ENCODE measurements at places on chromosomes 2 and 18. TPM values are rescaled to one million over a fixed set of nuclear protein-coding genes. Genes with fewer than 3 reads are reported as not detected.

CFC1 gene
- not detected for total RNA-seq

IL37 gene
- total RNA-seq = not detected

DNA sequence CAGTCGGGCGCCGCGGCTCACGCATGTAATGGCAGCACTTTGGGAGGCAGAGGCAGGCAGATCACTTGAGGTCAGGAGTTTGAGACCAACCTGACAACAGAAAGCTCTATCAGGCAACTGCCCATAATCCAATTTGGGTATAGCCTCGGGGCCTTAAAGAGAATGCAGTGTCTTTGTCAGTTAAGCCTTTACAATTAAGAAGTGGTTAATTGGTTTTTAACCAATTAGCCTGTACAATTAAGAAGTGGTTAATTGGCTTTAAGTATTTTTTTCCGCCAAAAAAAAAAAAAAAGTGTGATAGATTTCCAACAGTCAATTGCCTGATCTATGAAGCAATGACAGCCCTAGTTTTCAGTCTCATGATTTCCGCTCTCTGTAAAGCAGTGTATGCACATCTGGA is 74.6 kb upstream of the NARS1 start:
- DNase-seq = no peak

DNA sequence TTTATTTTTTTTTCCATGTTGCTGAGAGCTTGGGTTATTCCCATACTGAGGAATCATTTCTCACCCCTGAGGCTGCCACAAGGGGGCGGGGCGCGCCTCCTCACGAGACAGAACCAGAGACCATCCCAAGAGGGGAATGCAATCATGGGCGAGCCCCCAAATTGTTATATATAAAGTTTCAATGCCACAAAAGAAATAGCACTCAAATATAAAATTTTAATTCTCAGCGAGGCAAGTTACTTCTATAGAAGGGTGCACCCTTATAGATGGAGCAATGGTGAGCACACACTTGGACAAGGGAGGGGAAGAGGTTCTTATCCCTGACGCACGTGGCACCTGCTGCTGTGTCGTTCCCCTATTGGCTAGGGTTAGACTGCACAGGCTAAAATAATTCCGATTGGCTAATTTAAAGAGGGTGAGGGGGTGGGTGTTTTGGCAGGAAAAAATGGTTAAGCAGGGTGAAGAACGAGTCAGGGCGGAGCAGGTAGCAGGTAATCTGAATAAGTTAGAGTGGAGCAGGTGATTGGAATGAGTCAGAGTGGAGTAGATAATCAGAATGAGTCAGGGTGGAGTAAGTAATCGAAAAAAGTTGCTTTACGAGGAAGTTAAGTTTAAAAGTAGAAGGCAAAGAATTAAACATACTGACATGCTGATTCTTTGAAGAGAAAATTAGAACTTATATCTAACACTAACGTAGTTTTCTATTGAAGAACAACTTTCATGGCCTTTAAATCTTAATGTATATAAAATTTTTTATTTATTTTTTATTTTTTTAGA is 177.5 kb downstream of the MTCL1 start:
- no peak for DNase-seq

DNA sequence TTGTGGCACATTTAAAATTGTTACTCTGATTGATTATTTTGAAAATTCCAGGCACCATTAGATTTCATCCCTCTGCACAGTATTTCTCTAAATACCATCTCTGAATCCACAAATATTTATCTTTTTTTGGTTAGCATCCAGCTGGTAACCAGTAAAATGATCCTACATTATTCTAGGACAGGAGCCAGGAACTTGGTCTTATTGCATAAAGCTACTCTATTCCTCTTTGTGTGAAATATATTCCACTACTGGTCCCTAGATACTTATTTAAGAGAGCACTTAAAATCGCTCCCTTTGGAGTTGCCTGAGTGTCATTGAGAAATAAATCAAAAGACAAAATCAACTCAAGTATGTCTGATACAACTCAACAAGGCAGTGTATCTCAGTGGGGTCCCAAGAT is 7.4 kb upstream of the MBOAT2 start:
- no peak for DNase-seq

DNA sequence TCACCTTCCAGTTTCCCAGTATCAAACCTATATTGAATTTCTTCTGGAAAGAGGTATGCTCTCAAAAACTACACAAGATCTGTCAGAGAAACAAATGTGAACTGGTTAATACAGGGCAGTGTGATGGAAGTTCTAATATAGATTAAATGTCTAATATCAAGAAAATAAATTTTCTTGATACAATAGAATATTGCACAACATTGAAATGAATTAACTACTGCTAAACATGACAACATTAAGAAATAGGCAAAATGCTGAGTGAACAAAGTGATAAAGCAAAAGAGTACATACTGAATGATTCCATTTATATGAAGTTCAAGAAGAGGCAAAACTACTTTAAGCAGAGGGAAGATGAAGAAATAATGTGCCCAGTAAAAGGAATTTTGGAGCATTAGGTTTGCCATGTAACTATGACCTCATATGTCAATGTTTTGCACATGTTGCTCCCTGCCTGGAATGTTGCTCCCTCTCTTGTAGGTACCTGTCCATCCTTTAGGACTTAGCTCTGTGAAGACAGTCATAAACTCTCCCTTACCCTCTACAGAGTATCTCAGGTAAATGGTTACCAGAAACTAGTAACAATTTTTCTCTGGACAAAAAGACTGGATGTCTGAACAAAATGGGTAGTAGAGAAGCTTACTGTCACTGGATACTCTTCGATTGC is 339.0 kb downstream of the RAD51AP2 start:
- DNase-seq = no peak

- no peak for DNase-seq
These were observed 113.9 kb downstream of the CCDC74A start for GRCh38 chr2:131641414-131642206.

DNA sequence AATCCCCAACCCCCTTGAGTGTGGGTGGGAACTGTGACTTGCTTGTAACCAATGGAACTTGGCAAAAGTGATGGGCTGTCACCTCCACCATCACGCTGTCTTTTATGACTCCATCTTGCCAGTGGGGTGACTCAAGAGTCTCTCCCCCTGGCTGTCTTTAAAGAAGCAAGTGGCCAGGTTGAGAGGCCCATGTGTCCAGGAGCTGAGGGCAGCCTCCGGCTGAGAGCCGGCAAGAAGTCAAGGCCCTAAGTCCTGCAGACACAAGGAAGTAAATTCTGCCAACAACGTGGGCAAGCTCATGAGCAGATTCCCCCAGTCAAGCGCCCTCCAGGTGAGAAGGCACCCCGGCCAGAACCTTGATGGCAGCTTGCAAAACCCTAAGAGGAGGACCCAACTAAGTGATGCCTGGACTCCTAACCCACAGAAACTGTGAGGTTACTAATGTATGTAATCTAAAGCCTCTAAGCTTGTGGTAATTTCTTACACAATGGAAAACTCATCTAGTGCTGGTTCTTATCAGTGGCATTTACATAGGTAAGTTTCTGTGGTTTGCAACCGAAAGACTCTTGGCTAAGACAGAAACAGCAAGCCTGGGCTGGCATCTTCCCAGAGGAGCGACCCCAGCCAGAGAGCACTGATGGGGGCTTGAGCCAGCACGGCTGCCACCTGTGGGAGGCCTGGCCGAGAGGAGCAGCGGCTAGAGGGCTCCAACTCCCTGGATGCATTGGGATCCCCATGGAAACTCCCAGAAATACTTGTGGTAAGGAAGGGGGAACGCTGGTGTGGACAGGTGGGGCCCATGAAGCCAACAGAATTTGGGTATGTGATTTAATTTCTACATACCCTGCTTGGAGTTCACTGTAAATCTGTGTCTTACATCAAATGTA is 49.3 kb downstream of the CIB4 start:
- DNase-seq = no peak

DNA sequence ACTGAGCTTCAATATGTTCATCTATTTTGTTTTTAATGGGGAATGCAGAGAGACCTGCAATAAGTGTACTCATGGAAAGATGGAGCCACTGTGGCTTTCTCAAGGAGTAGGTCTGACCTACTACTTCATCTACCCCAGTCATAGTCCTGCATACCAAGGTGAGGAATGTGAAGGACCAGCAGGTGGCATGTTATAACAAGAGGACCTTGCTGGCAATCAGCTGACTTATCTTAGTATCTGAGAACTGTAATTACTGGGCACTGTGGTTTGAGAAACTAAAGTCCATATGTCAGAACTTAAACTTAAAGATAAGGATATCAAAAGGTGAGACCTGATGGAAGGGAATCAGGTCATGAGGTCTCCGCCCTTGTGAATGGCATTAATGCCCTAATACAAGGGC is 1104.2 kb downstream of the BCL11A start:
- DNase-seq = peak; percentile 38

GRCh38 chr2:193371200-193371599 is 1176.5 kb upstream of the TMEFF2 start:
- DNase-seq = no peak

DNA sequence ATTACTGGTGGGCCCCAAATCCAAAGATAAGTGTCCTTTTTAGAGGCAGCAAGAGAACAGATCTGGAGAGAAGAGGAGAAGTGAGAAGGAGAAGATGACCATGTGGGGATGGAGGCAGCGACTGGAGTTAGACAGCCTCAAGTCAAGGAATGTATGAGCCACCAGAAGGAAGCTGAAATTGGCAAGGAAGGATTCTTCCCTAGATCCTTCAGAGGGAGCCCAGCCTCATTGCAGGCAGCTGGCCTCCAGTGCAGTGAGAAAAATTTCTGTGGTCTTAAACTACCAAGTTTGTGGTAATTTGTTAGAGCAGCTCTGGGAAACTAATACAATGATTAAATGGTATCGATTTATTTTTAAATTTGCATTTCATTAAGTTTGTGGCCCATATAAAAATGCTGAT is 167.9 kb downstream of the NCKAP5 start:
- DNase-seq = no peak

DNA sequence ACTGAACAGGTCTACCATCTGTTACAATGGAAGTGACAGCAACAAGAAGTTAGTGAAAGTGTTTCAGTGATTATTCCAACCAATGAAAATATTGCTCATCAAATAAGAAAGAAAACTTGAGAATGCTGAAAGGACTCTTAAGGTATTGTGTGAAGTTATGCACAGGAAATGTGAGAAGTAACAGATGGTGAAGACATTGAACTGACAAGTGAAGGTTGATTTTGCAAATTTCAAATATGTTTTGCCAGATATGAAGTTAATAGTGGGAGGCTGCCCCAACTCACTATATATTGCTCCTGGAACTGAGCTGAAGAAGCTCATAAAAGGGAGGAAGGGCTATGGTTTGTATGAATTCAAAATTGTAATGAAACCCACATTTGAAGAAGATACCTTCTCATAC is 97.5 kb downstream of the PHLPP1 start:
- no peak for DNase-seq

GRCh38 chr18:39951142-39951720 is 2003.8 kb upstream of the PIK3C3 start:
- DNase-seq = no peak

- no peak for DNase-seq
These were observed 74.4 kb downstream of the MEIS1 start for GRCh38 chr2:66509326-66509811.

GRCh38 chr2:647691-648231 is 29.4 kb downstream of the TMEM18 start:
- DNase-seq = no peak

- DNase-seq = no peak
These were observed 327.6 kb downstream of the NCKAP5 start for GRCh38 chr2:133240491-133241223.

GRCh38 chr2:186690786-186691185 is 3.1 kb upstream of the FAM171B start:
- no peak for DNase-seq

- DNase-seq = no peak
These were observed 265.5 kb downstream of the NAPG start for GRCh38 chr18:10791169-10791831.

Measured in stomach (tissue), 19 donors.